ENCODE measurements at places on chromosomes 13 and 19.

GRCh38 chr13:81929988-81930387 is 1589.1 kb upstream of the SPRY2 start:
- peak; percentile 58 for DNase-seq

DNA sequence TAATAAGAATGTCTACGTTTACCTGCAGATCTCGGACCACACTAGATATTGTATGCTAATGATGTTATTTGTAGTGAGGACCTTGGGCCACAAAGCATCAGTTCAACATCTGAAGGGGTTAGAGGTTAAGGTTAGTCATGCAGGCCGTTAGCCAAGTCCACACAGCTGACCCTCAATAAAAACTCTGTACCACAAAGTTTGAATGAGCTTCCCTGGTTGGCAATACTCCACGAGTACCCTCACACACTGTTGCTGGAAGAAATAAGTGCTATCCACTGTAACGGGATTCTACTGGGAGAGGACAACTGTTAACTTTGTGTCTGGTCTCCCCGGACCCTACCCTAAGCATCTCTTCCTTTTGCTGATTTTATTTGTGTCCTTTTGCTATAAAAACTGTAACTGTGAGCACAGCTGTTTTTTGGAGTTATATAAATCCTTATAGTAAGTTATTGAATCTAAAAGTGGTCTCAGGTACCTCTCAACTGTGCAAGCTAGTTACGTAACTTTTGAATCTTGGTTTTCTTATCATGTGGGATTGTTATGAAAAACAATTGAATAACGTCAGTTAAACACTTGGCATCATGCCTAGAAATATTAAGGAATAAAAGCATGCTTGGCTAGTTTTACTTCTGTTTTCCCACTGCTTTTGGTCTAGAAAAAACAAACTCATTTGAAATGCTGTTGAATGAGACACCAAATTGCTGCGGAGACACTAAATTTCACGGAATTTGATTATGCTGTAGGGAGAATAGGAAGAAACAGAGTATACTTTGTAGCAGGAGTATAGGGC is 181.5 kb downstream of the DNAJC3 start:
- no peak for DNase-seq

- no peak for DNase-seq
Observed at GRCh38 chr19:28258829-28259228, 954.1 kb downstream of the UQCRFS1 start.

- no peak for DNase-seq
Observed at GRCh38 chr13:114203536-114203935, 24.5 kb downstream of the CFAP97D2 start.

DNA sequence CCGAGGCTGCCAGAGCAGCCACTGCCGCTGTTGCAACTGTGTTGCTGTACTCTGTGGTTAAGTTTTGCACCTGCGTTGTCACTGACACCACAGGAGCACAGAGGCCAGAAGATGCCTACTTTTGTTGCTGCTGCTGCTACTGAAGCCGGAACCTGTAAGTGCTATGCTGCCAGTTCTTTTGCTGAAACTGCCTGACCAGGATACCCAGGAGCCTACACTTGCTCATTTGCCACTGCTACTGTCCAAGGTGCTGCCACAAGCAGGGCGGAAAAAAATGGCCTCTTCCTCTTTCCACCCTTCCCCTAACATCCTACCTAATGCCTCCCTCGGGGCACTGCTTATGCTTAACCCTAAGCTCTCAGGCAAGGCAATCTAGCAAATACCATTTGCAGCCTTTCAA is 29.0 kb upstream of the NBEA start:
- DNase-seq: peak; percentile 18

- no peak for DNase-seq
Observed at GRCh38 chr13:108733022-108733560, 103.7 kb downstream of the MYO16 start.

GRCh38 chr13:40191186-40191980 is 475.1 kb downstream of the FOXO1 start:
- no peak for DNase-seq

GRCh38 chr19:53823380-53824120 is 564 bp downstream of the NLRP12 start:
- no peak for DNase-seq

DNA sequence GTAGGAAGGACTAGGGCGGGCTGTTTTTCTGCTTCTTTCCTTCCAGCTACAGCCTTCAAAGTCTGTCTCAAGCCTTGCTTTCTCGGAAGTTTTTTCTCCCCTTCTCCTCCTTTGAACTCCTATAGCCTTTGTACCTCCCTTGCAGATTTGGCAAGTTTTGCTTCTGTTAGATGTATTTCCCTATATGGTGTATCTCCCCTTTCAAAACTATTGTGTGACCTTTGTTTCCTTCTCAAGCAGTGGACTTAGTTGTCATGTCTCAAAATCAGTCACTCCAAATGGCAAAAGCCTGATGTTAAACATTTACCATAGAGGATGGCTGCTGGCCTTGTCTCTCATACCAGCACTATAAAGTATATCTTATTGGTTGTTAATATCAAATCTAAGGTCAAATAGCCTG is 152.7 kb downstream of the FLT1 start:
- no peak for DNase-seq

GRCh38 chr19:28665748-28666147 is 547.2 kb downstream of the UQCRFS1 start:
- DNase-seq: no peak

GRCh38 chr19:18282021-18282787 is 782 bp upstream of the JUND start:
- DNase-seq: no peak
